KG1 (cell line): ENCODE measurements at places on chromosomes 6 and 20.
A peak's percentile ranks its signal among the peaks of the same experiment; 100 is the strongest.

DNA sequence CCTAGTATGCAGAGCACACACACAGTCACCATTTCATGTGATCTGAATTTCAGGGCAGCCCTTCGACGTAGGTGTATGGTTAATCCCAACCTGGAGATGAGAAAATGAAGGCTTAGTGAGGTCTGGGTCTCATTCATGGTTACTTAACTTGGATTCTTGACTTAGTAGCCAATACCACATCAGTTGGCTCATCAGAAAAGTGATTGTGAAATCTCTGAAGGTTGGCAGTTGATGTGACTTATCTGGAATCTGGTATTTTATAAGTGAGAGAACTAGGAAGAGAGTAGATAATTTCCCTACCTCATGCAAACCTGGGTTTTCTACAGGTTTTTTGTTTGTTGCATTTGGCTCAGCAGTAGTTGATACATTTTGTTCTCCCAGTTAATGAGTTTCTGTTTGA lies 123.7 kb downstream of the CCDC170 start:
- no peak for DNase-seq

DNA sequence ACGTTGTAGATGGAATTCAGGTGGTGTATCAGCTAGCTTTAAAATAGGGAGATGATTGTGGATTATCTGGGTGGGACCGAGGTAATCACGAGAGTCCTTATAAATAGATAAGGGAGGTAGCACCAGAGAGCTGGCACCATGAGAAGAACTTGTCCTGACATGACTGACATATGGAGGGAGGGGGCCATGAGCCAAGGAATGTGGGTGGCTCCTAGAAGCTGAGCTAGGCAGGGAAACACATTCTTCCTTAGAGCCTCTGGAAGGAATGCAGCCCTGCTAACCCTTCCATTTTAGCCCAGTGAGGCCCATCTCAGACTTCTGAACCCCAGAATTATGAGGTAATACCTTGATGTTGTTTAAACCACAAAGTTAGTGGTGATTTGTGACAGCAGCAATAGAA lies 321.1 kb upstream of the SULF2 start:
- DNase-seq, result no peak

DNA sequence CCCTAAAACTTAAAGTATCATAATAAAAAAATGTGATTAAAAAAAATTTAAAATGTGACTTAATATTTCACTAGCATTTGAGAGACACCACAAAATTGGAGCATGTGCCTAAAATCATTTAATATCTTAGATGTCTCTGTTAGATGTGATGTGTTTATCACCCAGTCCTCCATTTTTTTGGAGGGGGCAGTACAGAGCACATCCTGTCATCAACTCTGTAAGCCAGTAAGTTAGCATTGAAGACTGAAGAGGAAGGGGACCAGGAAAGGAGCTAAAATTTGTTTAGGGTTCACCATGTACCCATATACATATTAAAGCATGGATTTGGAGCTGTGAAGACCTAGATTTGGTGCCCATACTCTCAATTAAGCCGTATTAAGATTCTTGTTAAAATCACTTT lies 30.7 kb upstream of the ADIG start:
- no peak for DNase-seq

- DNase-seq, result no peak
Measured at GRCh38 chr6:147642458-147642857, 134.0 kb downstream of the SAMD5 start.

- no peak for DNase-seq
Measured at GRCh38 chr6:34295721-34296120, 46.9 kb upstream of the SMIM29 start.

DNA sequence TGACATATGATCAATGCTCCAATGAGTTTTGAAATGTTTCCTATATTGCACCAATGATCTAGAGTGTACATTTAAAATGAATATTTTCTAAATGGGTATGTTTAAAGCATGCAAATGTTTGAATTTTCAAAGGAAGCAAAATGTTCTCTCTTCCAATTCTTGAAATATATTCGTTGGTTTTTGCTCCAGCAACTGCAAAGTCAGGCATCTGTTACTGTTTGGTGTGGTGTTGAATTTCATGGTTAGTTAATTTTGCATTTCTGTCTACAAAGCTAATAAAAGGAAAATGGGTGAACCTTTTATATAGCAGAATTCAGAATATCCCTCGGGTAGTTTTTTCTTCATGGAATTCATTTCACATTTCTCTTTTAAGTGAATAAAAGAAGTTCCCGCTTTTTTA lies 1018.3 kb downstream of the GRIK2 start:
- no peak for DNase-seq

- no peak for DNase-seq
Measured at GRCh38 chr6:121338956-121339355, 4.7 kb upstream of the TBC1D32 start.

- no peak for DNase-seq
Measured at GRCh38 chr20:45949542-45950329, 15.3 kb downstream of the PCIF1 start.

GRCh38 chr6:44339763-44340625 lies 2.5 kb upstream of the SPATS1 start:
- no peak for DNase-seq

GRCh38 chr20:58669287-58670006 lies 18.4 kb downstream of the STX16 start:
- no peak for DNase-seq

GRCh38 chr20:34829191-34829590 lies 3.7 kb upstream of the NCOA6 start:
- no peak for DNase-seq

- DNase-seq, result no peak
Measured at GRCh38 chr6:18397701-18398100, 10.6 kb downstream of the RNF144B start.

DNA sequence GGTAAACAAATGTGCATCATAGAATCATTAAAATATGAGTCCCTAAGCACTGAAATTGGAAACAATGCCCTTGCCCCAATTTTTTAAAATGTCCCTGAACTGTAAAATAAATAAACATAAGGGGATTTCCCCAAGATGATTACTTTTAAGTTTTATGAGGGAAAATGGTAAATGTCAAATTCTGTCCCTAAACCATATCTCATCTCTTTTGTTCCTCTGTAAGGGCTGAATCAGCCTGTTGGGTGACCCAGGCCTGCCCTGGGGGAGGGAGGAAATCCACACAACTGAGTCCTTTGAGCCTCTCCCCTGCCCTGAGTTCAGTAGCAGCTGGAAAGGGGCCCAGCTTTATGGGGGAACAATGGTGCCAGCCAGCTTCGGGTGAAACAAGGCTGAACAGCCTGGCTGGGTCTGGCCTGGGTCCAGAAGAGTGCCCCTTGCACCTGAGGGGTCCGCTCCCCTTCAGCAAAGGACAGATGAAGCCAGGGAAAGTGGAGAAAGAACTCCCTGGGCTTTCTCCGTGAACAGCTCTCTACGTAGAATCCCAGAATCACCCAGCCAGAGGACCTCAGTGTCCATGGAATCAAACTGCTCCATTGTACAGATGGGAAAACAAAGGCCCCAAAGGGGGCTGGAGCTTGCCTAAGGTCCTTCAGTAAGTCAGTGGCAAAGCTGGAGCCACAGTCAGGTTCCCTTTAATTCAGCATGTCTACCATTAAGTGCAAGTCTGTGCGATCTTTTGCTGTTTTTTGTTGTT lies 28.2 kb upstream of the ITCH start:
- DNase-seq, result no peak

DNA sequence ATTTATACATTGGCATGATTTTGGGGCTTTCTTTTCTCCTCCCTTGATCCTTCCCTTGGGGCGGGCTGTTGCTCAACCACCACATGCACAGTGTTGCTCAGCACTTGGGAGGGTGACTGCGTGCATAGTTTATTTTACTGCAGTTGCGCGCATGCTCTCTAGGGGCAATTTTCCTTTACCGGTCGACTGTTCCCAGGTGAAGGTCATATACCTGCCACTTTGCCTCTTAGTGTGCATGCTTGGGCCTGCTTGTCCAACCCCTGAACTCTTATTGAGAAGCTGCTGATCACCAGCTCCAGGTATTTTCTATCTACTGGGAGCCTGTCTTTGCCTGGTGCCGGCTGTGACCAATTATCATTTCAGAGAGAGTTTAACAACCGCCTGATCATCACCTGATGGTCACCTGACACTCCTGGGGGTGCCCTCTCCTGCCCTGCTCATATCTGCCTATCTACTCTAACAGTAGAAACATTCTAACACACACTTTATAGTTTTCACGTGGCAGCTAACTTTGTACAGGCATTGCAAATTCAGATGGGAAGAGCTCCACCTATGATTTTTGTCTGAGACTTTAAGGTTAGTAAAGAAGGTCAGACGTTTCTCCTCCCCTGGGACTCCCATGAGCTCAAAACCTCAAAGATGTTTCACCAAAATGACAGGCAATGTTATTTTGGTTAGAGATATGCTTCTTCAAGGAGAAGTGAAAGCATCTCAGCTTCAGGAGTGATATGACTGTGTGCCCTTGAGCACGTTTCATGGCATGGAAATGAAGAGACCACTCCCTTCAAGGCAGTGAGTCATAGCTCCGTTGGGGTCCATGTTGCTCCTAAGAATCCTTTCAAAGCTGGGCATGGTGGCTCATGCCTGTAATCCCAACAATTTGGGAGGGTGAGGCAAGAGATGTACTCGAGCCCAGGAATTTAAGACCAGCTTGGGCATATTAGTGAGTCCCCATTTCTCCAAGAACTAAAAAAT lies 227.5 kb upstream of the MYLIP start:
- no peak for DNase-seq

DNA sequence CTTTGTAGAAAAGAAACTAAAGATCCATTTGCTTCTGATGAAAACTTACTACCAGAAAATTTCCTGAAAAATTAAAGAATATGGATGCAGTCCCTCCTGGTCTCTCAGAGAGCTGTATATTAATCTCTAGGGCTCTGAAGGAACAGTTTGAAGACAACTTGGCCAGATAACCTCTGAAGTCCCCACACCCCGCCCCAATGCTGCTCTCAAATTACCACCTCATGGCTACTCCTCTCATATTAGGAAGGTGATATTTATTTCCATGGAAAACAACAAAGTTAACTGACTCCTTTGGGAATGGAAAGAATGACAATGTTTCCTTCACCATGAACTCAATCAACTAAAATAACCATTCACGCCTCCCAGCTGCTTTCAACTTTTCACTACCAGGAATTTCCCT lies 408.4 kb upstream of the FLRT3 start:
- DNase-seq, result no peak

- no peak for DNase-seq
Measured at GRCh38 chr6:139904158-139904533, 529.7 kb upstream of the CITED2 start.

GRCh38 chr6:144171406-144171805 lies 21.1 kb downstream of the STX11 start:
- DNase-seq, result no peak

DNA sequence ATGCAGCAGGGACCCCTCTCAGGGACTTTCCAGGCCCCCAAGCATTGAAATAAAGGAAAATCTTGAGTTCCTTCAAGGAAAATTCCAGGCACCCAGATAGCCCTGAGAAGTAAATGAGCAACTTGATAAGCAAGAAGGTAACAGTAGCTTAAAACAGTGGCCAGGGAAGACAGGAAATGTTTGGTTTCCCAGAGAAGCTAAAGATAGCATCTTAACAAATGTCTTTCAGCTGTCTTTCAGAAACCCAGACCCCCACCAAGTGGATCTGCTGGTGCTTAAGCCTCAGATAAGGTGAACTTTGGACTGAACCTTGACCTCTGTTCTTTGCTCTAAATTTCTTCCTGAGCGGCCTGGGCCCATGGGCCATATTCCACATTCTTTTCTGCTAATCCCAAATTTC lies 117.8 kb upstream of the CST7 start:
- DNase-seq, result no peak

DNA sequence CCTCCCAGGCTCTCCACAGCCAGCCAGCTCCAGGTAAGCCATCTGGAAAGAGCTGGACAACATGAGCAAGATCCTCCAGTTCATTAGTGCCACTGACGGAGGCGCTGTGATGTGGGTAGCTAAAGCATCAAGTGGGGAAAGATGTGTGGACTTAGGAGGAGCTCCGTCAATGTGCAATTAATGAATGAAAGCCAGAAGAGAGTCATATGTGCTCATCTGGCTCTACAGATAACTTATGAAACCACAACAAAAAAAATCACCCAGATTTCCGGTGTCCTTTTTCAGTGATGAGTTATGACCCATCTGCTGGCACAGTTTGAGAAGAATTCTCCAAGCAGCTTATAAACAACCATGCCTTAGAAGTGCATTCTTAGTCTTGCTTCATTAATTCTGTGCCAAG lies 311.7 kb upstream of the PLCB4 start:
- DNase-seq, result peak; percentile 30

DNA sequence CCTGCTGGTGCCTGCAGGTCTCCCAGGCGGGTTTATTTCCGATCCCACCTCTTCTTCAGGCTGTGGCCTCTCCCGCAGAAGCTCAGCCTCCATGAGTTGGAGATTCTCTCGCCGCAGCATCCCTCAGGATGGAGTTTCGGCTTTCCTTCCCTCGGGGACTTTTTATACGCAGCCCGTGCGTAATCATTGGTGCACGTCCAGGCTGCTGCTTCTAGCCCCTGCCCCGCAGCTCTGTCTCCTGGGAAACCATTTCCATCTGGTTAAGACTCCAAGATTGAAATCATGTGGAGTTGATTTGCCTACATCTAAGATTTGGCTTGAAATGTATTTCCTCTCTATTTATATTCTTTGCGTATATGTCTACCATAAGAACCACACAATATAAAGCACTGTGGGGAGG lies 46.7 kb upstream of the CARMIL1 start:
- DNase-seq, result no peak

GRCh38 chr6:64266351-64266821 lies 630.8 kb downstream of the PHF3 start:
- no peak for DNase-seq

GRCh38 chr6:13425943-13426931 lies 61.2 kb downstream of the GFOD1 start:
- no peak for DNase-seq

- DNase-seq, result no peak
Measured at GRCh38 chr6:108564178-108564577, 3.5 kb downstream of the FOXO3 start.

DNA sequence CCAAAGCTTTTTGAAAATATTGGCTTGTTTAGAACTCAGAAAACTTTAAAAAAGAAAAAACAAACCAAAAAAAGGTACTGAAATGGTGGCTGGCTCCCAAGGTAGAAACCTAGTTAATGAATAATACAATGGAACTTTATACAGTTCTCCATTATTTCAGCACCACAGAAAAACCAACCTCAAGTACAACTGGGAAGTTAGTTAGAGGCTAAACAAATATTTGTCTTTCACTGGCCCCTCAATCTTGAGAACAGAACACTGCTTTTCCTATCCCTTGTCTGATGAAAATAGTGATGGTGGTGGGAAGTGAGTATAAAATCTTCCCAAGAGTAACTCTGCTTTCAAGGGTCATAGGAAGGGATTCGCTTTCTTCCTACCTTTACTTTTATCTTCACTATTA lies 126.5 kb downstream of the REV3L start:
- DNase-seq, result no peak

- no peak for DNase-seq
Measured at GRCh38 chr20:33188421-33188820, 20.5 kb downstream of the BPIFA2 start.

- no peak for DNase-seq
Measured at GRCh38 chr20:51802170-51802751, at the start of gene SALL4. TSS of gene SALL4 (minus strand) at chr20:51802521. CDS start at chr20:51802408, 113 bp downstream.

DNA sequence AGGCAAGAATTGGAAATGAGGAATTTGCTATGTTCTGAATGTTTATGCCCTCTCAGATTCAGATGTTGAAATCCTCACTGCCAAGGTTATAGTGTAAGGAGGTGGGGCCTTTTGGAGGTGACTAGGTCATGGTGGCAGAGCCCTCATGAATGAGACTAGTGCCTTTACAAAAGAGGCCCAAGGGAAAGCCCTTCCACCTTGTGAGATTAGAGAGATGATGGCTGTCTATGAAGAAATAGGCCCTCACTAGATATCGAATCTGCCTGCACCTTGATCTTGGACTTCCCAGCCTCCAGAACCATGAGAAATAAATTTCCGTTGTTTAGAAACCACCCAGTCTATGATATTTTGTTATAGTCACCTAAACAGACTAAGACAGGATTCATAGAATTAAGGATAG lies 10.4 kb downstream of the ASIP start:
- DNase-seq, result no peak
